ENCODE measurements at places on chromosomes 12 and 14. TPM values are rescaled to one million over a fixed set of nuclear protein-coding genes. Genes with fewer than 3 reads are reported as not detected.
A peak's percentile ranks its signal among the peaks of the same experiment; 100 is the strongest.

- DNase-seq, result no peak
- no peaks in the 10 kb centered on the region for H3K36me3 ChIP-seq
- no peaks in the 10 kb centered on the region for H3K4me1 ChIP-seq
- no peak overlapping the region for H3K4me3 ChIP-seq
Observed at GRCh38 chr12:99170037-99170436, 477.5 kb upstream of the GARIN6 start.

GRCh38 chr12:52233462-52234207 lies 592 bp downstream of the KRT7 start:
- peak overlapping the region; percentile 51 for H3K4me3 ChIP-seq
- no peaks in the 10 kb centered on the region for H3K27me3 ChIP-seq
- H3K4me1 ChIP-seq, result peaks cover 60% of the 10 kb centered on the region
- H3K27ac ChIP-seq, result peak overlapping the region; percentile 81
- DNase-seq, result no peak

DNA sequence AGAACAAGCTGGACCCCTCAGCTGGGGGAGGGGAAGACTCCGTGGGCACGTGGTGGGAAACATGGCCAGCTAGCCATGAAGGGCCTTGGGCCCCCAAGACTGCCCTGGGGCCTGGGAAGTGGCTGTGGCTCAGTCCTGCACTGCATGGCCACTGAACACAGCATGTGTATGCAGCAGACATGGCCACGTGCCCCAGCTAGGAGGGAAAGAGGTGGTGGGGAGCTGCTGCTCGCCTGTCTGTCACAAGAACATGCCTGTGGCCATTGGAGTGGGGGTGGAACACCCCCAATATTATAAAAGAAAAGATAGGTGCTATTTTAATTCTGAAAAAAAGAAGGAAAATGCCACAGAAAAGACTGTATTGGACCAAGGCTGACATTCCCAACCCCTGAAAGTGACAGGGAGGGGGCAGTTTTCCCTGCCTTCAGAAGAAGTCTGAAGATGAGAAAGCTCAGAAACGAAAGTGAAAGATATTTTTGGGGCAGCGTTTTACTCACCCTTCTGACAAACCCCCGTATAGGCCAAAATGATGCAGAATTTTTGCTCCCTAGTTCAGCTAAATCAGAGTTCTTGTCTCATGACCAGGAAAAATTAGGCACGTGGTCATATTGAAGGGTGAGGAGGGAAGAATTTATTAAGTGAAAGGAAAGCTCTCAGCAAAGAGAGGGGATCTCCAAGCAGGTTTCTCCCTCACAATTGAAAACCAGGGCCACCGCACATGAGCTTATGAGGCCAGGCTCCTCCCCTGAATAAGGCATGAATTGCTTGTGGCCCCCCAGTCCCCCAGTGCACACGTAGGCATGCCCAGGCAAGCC lies 35.2 kb upstream of the PCNX1 start:
- no peaks in the 10 kb centered on the region for H3K27me3 ChIP-seq
- H3K36me3 ChIP-seq, result no peaks in the 10 kb centered on the region
- peak overlapping the region; percentile 6 for H3K4me3 ChIP-seq
- H3K27ac ChIP-seq, result no peak overlapping the region

GRCh38 chr12:123808167-123808566 lies 46.1 kb downstream of the DNAH10 start:
- no peaks in the 10 kb centered on the region for H3K4me1 ChIP-seq
- DNase-seq, result no peak
- H3K4me3 ChIP-seq, result no peak overlapping the region
- H3K36me3 ChIP-seq, result no peaks in the 10 kb centered on the region

DNA sequence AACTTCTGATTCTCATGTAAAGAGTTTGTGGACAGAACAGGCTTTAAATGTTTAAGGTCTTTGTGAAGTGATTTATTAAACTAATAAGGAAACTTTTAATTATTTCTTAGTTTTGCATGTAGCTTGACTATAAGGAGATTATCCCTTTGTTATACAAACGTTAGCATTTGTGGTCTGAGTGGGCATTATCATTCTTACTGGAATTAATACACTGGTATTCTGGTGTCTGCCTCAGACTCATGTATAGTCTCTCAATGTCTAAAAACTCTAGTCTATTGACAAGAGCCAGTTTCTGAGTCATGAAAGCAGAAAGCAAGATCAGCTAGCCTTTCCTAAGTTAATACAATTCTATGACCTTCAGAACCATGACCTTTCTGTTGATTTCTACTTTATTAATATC lies 51.3 kb downstream of the SOX5 start:
- H3K4me3 ChIP-seq, result no peak overlapping the region
- no peaks in the 10 kb centered on the region for H3K36me3 ChIP-seq
- H3K27ac ChIP-seq, result no peak overlapping the region
- no peak for DNase-seq

DNA sequence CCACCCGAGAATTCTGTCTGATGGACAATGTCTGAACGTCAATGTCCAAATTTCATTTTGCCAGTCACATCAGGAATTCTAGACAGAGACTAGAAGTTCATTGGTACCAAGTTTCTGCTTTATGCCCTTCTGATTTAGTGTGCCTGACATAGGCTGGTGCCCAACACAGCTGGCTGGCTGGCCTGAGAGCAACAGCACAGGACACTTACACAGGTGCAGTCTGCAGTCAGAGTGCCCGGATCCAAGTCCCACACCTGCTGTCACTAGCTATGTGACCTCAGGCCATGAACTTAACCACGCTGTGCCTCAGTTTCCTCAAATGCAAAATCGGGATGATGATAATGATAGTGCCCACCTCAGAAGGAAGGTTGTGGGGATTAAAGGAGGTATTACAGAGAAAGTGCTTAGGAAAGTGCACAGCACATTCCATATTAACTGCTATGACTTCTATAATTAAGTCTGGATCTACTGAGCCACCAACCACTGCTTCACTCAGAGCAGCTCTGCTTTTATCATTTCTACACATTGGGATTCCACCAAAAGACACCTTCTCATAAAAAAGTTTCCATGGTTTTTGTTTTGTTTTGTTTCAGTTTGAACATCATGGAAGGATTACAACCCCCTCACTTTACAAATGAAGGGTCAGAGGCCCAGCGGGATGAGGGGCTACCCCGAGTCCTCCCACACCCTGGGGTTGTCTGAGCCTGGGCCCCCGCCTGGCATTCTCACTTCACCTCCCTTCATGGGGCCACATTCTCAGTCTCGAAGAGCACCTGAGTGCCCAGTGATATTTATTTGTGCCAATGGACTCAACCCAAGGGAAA lies 168.8 kb upstream of the BCL2L14 start:
- H3K27me3 ChIP-seq, result no peaks in the 10 kb centered on the region
- no peak overlapping the region for H3K4me3 ChIP-seq
- no peaks in the 10 kb centered on the region for H3K4me1 ChIP-seq
- H3K27ac ChIP-seq, result no peak overlapping the region
- peak; percentile 13 for DNase-seq
- no peaks in the 10 kb centered on the region for H3K36me3 ChIP-seq

DNA sequence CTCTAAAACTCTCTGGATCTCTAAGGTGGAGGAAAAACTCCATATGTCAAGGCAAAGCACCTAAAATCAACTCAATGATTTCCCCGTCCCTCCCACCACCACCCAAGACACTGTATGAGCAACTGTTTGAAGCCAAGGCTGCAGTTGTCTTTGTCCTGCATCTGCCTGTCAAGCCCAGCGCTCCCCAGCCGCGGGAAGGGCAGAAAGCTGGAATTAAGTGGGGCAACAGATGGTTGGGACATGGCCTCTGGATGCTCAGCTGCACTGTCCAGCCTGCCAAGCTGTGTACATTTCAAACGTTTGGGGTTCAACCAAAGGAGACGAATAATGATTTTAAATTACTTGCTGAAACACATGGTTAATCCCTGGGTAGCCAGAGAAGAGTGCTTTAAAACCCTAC lies 42.2 kb upstream of the PTGR2 start:
- no peak overlapping the region for H3K4me3 ChIP-seq
- H3K27ac ChIP-seq, result no peak overlapping the region
- H3K4me1 ChIP-seq, result no peaks in the 10 kb centered on the region
- DNase-seq, result no peak
- no peaks in the 10 kb centered on the region for H3K27me3 ChIP-seq

The ACSM4 gene
- not detected for total RNA-seq

The ANHX gene
- not detected for total RNA-seq
